Activated CD4-positive, CD25-positive, alpha-beta regulatory T cell treated with anti-CD3 and anti-CD28 coated beads, Interleukin-2, amount 50 U/mL, for 24 hours (primary cell): ENCODE measurements at places on chromosomes 6 and 20.

- no peak for ATAC-seq
These were observed 821.3 kb downstream of the TFAP2A start for GRCh38 chr6:9593554-9593953.

DNA sequence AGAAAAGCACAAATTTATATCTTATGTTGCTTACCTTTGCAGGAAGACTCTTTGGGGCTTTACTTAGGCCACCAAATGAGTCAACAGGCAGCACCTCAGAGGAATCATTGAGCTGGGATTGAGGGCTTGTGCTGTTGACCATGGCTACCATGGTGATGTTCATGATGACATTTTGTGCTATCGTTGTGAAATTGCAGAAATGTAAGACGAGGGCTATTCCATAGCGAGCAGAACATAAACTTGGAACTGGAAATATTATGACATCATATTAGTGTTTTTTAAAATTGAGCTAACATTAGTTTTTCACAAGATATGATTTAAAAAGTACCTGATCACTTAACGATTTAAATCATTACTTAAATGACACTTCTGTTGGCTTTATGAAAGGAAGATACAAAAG lies 11.8 kb downstream of the SLC17A3 start:
- ATAC-seq: no peak

- no peak for ATAC-seq
These were observed 52.1 kb downstream of the NUDT3 start for GRCh38 chr6:34340394-34340793.

GRCh38 chr6:46555129-46555528 lies 63.9 kb upstream of the RCAN2 start:
- no peak for ATAC-seq

- no peak for ATAC-seq
These were observed 218.5 kb downstream of the SIM1 start for GRCh38 chr6:100246206-100246605.

DNA sequence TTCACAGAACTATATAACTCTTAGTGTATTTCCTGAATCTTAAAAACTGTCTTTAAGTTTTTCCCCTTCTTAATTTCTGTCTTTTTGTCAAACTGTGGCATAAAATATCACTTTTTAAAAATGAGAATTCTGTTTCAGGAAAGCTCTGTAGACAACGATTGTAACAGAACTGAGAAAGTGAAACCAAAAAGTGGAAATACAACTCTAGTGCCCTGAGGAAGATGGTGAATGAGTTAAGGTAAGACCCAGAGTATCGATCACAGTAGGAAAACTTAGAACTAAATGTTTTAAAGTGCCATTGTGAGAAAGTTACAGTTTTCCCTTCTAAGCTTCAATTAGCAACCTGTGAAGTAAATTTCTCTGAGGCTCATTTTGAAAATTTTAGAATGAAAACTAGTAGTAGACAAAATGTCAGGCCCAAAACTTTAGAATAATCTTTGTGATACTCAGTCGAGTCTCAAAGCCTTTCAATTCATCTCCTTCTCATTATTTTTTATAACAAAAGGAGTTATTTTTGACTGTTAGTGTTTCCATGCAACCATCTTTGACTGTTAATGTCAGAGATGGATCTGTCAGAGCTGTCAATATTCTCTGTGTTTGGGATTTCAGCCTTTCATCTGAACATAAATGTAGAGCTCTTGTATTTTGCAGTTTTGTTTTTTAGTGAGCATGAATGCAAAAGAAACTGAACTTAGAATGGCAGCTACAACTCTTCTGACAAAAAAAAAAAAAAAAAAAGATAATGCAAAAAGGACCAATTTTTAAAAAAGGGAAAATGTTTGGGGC lies 19.0 kb upstream of the TRDN start:
- no peak for ATAC-seq

DNA sequence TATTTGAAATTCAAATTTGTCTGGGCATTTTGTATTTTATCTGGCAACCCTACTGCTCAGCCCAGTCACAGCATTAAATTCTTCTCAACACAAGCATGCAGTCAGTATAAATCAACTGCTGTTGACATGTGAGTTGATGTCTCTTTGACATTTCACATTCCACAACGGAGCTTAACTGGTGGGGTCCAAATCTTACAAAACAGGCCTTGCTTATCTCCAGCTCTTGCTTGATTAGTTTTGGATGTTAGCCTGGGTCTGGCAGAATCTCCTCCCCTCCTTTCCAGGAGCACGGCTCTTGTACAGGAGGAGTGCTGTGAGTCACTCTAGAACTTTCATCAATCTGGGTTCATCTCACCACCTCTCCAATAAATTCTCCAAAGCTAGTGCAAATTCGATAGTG lies 80.8 kb upstream of the PHACTR1 start:
- no peak for ATAC-seq

- ATAC-seq: no peak
These were observed 691.6 kb upstream of the IMPG1 start for GRCh38 chr6:76764057-76764456.

DNA sequence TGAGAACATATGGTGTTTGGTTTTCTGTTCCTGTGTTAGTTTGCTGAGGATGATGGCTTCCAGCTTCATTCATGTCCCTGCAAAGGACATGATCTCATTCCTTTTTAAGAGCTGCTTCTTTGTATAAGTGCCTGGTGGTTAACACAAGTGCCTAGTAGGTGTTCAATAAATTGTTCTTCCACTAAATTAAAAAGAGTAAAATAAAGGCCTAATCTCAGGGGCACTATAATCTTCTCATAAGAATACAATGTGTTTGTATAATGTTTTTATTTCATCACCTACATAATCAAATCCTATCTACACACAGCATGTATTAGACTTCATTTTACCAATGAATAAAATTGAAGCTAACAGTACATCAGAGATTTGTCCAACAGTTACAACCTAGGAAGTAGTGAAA lies 252.7 kb downstream of the KHDC1L start:
- no peak for ATAC-seq

- no peak for ATAC-seq
These were observed 281.9 kb upstream of the RNF24 start for GRCh38 chr20:4297127-4297826.

DNA sequence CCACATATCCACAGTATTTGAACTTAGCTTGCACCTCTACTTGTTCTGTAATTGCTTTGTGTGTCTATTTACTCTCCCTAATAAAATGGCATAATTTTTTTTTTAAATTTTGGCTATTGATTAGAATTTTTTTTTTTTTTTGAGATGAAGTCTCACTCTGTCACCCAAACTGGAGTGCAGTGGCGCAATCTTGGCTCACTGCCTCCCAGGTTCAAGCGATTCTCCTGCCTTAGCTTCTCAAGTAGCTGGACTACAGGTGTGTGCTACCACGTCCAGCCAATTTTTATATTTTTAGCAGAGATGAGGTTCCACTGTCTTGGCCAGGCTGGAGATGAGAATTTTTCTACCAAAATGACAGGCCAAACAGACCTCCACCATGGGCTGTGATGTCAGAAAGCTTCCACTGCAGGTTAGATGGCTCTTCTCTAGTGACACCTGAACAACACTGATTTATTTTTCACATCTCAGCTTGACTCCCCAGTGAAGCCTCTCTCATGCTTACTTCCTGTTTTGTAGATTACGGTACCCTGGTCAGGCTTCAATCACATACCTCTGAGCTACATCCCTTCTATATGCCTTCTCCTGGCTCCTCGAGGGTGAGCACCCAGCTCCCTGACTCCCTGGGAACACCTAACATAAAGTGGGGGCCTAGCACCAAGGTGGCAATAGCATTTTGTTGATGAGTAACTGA lies 112.8 kb downstream of the ARHGAP18 start:
- no peak for ATAC-seq

- no peak for ATAC-seq
These were observed 11.5 kb downstream of the RIOK1 start for GRCh38 chr6:7401075-7401474.

- no peak for ATAC-seq
These were observed 89.7 kb downstream of the ATXN1 start for GRCh38 chr6:16671302-16672289.

GRCh38 chr6:23910420-23910819 lies 215.6 kb upstream of the NRSN1 start:
- ATAC-seq: no peak

- no peak for ATAC-seq
These were observed 42.4 kb downstream of the SNX14 start for GRCh38 chr6:85551264-85551663.

DNA sequence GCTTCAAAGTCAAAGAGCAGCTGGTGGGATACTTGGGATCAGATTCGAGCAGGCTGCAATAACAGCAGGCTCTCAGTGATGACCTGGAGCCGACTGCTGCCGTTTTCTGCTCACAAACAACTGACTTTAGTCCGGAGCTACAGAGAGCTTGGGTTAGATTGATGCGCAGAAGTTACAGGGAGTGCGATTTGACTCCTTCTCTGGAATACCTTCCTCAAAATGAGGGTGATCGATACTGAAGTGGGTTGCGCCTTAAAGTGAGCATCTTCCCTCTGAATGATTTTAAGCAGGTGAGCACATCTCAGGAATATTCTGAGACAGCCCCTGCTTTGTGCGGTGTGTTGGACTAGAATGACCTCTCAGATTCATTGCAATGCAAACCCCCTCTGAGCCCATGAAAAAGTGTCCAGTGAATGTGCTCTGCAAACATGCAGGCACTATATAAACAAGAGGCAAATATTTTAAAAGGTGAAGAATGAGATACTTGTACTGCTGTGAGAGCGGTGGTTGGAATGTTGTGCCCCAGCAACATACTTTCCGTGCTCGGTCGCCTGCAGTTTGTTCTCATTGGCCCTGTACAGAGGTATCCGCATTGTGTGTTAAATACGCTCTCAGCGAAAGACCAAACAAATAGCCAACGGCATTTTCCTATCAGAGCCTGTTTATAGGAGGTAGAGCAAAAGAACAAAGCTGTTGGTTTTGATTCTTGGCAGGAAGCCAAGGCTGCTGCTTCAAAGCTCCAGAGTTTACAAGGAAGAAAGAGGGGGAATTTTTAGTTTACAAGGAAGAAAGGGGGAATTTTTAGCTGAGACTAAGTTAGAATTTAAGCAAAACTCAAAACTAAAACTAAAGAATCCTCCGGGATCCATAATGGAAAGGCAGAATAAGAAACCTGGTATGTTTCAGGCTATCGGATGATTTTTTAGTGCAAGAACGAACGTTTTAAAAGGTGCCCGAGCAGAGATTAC lies 67.7 kb downstream of the PHACTR2 start:
- ATAC-seq: no peak

DNA sequence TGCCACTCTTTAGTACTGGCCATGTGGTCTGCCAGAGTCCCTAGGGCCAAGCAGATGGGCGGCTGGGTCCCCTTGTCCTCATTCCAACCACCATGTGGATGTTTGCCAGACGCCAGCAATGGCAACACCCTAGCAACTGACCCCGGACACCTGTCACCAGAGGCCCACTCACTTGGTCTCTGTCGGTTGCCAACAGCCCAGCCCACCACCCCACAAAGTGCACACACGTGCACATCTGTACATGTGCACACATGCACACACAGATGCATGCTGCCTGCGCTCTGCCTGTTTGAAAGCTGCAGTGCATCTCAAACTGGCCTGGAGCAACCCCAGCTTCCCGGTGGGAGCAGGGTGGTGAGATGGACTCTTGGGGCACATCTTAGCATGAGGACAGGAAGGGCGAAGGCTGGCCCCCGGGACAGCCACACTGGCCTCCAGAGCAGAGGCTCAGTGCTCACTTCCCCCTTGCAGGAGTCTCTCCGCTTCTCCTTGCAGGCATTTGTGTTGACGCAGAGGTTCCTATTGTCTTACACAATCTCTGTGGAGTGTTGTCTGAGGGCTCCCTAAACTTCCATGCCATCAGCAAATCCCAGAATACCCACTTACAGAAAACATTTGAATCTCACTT lies 54.0 kb downstream of the PSMG4 start:
- ATAC-seq: no peak

DNA sequence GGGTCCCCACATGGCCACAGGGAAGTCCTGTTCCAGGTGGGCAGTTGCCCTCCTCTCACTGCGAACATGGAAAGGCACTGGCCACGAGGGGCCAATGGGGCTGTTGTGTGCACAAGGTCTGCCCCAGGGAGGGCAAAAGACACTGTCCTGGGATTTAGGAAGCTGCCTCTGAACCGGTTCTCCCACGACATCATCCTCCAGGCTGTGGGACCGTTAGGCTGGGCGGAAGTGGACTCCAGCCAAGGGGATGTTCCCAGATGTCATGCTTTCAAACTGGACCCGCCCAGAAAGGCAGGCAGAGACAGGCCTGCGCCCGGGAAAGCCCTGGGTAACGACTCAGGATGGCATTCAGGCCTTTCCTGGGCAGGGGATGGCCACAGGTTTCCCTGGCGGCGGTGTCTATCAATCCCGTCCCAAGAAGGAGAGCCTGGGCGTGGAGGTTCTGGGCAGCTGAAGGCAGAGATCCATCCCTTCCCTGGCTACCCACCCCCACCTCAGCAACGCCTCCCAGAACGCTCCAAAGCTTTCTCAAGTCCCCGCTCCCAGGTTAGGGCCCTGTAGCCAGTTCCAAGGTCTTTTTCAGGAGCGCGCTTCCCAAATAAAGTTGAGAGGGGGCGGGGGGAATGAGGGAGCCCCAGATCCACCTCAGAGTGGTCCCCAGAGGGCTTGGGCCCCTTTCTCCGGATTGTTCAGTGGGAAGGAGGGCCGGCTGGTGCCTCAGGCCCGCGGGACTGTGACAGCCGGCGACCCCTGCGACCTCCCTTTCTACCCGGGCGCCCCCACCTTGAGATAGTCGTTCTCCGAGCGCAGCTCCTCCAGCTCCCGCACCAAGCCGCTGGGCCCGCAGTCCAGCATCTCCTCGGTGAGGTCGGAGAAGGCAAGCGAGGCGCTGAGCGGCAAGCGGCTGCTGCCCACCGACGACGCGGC lies 13.8 kb upstream of the TLDC2 start:
- no peak for ATAC-seq

DNA sequence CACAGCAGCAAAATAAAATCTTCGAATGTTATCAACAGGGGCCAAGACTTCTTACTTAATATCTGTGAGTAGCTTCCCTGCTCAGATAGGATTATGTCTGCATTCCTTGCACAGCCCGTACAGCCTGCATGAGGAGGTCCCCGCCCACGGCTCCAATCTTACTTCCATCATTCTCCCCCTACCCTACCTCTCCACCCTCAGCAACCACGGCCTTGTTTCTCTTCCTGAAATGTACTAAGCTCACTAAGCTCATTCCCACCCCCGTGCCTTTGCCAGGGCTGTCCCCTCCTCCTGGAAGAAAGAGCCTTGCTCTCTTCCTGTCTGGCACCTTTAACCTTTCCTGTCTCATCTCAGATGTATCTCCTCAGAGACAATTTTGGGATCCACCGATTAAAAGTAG lies 120.4 kb downstream of the BCAS1 start:
- no peak for ATAC-seq

GRCh38 chr6:57021086-57021720 lies 25.3 kb upstream of the KIAA1586 start:
- peak; percentile 62 for ATAC-seq

- no peak for ATAC-seq
These were observed 3.5 kb downstream of the NDUFAF5 start for GRCh38 chr20:13788167-13788834.

- no peak for ATAC-seq
These were observed 2.3 kb downstream of the SLPI start for GRCh38 chr20:45251884-45252560.
